ENCODE measurements at places on chromosomes 11 and 22.

DNA sequence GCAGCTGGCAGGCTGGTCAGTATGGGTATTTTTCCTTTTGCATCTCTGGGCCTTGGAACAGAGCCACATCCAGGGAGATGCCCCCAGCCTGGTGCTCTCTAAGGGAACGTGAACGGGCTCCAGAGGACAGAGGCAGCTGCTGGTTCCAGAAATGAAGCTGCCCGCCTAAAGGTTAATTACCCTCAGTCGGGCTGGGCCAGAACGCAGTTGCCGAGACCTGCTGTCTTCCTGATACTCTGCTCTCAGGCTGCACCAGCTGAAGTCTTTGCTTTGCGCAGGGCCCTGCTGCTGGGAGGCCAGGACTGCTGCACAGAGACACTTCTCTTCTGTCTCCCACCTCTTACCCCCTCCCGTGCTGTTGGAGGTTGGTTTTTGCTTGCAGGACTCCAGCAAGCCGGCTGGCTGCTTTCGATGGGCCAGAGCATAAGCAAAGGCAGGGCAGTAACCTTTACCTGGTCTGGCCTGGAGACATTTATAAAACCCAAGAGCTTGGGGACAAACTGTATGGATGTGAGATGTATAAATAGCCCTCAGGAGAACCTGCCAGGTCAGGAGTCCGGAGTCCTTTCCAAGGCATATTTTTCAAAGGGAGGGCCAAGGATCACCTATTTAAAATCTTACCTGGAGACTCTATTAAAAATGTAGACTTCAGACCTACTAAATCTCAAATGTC lies 197.1 kb downstream of the GRIK4 start:
- no peak for DNase-seq

DNA sequence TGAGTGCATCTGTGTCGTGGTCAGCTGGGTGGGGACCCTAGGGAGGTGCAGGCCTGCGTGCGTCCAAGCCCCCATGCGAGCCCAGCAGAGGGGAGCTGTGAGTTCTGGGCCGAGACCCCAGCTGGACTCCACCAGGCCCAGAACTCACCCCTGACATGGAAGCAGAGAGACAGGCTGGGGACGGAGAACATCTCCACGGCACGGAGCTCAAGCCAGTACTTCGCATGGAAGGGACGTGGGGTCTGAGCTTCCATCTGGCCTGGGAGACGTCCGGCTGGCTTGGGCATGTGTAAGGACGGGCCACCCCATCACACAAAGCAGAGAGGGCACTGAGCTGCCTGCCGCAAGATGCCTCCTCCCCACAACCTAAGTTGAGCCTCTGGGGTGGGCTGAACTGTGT lies 422.4 kb downstream of the CTTN start:
- no peak for DNase-seq

DNA sequence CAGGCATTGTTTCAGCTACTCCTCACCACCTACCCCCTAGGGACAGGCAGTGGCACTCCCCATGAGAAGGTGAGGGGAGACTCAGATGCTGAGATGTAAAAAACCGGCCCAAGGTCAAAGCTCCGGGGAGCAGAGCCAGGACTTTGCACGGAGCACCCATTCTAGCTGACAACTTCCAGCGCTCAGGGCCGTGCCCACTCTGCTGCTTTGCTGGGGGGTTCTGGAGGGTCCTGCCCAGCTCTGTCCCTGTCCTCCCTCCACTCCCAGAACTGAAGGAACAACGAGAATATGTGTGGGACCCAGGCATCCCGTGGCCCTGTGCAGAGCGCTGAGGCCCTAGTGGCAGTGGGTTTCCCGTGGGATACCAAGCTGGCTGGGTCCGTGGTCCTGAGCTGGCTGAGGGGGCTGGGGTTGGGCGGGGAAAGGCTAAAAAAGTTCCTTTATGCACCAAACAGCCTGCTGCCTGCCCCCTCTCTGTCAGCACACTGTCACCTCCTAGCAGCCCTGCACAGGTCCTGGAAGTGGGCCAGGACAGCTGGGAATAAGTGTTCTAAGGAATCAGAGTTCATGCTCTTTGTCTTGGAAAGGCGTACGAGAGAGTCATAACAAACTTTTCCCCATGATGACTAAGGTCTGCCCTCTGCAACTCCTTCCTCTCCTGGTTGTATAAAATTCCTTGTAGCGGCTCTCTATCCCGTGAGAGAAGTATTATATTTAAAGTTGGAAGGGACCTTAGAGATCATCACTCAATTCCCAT lies 1.9 kb downstream of the MS4A10 start:
- DNase-seq, result no peak

- peak; percentile 8 for DNase-seq
Measured at GRCh38 chr11:7143908-7144307, 55.1 kb downstream of the RBMXL2 start.

DNA sequence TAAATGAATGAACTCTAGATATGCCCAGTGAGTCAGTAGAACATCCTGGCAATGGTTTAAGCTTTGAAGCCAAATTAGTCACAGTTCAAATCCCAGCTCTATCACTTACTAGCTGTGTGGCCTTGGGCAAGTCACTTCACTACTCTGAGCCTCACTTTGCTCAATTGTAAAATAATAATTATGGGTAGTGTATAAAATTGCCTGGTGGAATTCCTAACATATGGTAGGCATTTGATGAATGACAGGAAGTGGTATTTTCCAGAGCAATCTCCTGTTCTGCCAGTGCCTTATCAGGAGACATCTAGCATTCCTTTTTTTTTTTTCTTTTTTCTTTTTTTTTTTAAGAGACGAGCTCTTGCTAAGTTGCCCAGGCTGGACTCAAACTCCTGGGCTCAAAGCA lies 13.0 kb downstream of the SCN4B start:
- DNase-seq, result no peak

- no peak for DNase-seq
Measured at GRCh38 chr11:100741866-100742625, 55.0 kb downstream of the ARHGAP42 start.

DNA sequence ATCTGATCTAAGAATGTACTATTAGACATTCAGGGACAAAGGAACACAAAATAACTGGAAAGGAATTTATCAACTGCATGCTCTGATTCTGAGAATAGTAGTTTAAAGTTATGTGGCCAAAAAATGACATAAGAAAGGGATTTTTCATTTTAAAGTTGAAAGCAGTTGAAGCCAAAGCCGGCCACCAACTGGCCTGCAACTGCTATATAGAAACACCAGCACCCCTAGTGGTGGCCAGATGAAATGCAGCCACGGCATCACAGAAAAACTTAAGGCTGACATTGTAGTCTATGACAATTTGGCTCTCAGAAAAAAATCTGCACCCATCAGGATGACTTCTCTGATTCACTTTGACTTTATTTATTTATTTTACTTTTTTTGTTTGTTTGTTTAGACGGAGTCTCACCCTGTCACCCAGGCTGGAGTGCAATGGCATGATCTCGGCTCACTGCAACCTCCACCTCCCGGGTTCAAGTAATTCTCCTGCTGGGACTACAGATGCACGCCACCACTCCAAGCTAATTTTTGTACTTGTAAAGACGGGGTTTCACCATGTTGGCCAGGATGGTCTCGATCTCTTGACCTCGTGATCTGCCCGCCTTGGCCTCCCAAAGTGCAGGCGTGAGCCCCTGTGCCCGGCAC lies 59.2 kb downstream of the SLC35F2 start:
- DNase-seq, result peak; percentile 71

GRCh38 chr11:60530454-60531100 lies 15.4 kb downstream of the MS4A13 start:
- no peak for DNase-seq

DNA sequence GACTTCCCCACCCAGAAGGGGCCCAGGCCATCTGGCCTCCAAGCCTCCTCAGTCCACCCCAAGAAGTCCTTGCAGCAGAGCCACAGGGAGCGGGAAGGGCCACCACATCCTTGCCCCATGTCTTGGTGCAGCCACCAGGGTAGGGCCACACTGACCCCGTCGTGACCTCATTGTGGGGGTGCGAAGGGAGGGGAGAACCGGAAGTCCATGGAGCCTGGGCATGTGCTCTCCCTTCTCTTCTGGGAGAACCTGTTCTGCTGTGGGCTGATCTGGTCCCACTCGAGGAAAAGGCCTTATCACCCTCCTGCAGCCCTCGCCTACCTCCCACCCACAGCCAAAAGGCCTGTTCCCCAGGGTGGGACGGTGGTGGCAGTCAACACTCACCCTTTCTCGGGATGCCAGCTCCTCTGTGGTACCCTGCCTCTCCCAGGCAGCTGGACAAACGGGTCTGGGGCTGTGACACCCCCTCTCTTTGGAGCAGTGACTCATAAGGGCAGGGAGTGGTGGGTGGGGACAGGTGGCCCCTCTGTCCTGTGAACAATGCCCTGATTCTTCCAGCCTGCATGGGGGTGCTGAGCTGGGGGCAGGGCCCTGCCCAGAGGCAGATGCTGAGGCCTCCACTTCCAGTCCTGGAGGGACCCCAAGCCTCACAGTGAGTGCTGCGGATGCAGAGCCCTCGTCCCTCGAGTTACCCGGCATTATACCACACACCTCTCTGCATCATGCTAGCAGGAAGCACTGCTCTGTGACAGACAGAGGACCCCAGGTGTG lies 14.6 kb upstream of the CTSD start:
- no peak for DNase-seq

DNA sequence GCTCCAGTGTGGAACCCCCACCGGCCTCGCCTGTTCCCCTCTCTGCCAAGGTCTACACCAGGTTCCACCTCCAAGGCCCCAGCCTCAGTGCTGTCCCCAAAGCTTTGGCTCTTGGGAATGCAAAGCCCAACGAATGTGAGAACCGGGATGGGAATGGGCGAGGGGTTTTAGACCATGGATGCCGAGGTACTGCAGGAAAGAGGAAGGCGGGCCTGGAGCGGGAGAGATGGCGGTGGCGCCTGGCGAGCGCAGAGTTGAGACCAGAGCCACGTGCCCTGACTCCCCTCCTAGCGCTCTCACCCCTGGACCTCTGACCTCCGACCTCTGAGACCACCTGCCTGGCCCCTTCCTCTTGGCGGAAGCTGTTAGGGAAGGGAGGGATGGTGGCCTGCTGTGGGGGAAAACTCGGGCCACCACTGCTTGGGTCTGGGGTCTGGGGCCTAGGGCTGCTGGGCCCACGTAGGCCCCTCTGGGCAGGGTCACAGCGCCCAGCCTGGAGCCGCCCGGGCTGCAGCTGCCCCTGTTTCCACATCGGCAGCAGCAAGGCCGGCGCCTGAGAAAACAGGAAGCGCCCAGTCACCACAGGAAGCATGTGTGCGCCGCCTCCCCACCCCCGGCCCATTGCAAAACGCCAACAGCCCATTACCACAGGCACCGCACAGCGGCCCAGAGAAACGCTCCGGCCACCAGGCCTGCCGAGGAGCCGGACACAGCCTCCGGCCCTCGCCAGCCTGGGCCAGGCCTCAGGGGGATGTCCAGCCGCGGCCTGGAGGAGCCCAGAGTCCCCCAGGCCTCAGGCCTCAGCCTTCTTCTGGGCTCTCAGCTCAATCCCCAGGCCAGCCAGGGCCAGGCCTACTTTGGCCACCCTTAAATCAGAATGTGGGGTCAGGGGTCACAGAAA lies 13.8 kb upstream of the SLC39A13 start:
- peak; percentile 88 for DNase-seq

DNA sequence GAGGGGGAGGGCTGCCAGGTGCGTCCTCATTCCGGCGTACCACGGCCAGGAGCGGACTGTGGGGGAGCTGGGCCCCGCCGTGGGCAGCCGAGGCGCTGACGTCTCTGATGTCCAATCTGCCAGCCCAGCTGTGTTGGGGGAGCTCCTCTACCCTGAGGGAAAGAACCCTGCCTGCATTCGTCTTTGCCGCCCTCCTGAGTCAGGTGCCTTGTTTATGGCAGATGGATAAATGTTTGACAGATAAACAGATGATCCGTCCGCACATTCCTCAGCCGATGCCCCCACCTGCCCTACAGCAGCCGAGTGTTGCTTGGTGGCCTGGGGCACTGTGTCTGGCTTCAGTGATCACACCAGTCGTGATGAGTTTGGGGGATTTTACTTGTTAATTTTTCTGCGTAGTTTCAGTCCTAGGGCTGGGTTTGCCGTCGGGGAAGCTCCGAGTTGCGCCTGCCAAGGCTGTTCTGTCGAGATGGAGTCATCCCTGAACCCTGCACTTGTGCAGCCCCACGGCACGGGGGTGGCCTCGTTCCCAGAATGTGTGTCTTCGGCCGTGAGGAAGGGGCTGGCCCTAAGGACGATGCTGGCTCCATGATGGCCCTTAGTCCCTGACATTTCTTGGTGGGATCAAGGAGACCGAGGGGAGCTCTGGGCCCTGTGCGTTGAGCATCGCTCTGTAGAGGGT lies 1083.9 kb downstream of the BRD1 start:
- no peak for DNase-seq

DNA sequence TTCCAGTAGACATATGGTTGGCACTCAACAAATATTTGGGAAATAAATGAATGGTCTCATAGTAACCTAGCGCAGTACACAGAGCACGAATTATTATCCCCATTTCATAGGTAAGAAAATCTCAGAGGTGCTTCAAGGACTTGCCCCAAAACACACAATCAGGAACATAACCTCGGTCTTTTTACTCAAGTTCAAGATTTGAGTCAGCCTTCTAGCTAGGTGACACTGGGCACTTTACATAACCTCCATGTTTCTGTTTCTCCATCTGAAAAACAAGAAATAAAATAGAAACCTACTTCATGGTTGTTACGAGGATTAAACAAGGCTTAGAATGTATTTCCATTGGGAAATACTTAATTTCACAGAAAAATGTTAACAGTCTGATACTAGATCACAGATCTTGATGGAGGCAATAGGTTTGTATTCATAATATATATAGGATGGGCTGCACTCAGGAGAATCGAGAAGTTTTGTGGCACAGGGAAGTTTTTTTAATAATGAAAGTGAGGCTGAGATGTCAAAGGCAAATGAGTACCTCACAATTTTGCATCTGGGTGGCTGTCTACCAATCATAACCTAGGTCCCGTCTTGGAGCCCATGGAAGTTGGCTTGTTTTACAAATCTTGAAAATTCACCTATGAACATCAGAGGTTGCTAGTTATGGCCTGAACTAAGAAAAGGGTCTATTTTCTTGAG lies 147.4 kb upstream of the ZC3H12C start:
- no peak for DNase-seq

DNA sequence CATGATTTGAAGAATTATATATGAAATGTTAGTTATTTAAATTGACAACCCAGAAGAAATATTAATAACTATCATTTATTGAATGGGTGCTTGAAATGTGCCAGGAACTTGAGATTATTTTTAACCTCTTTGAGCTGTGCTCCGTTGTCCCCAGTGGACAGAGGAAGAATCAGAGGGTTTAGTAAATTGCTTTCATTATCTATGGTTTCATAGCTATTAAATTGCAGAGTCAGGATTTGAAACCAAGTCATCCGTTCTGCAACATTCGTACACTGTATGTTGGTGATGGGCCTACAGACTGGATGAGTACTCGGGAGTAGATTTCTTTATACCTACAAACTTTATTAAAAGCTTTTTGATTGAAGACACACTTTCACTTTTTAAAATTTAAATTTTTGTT lies 4.9 kb downstream of the HSD17B12 start:
- DNase-seq, result no peak

DNA sequence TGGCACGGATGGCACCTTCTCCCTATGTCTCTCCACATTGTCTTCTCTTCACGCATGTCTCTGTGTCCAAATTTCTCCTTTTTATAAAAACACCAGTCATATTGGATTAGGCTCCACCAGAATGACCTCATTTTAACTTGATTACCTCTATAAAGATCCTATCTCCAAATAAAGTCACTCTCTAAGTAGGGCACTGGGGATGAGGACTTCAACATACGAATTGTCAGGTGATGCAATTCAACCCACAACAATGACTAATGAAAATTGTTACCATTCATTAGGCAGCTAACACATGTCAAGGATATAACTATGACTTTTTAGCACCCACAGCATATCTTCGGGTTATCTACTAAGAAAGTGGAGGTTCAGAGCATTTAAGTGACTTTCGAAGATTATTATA lies 55.5 kb upstream of the USP47 start:
- DNase-seq, result no peak

All from OCI-LY7 (cell line).